NCI-H2227 treated with DMSO at 0.1 percent for 48 hours (cell line): ENCODE measurements at places on chromosomes 3 and 15.

DNA sequence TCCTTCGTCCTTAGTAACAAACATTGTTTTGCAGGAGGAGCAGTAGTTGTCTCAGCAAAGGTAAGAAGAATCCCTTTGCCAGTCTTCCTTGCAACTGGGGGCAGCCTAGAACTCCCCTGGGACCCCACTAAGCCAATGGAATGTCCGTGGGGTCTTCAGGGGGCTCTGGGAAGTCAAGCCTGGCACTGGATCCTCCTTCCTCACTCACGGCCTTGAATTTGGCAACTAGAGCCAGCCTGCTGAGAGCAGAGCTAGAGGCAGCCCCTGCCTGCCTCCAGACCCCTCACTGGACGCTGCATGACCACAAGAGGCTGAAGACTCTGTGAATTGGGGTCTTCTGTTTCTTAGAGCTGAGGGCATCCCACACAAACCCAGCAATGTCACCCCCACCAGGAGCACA lies 18.6 kb upstream of the PRR23E start:
- no peak for DNase-seq

GRCh38 chr15:37691911-37692310 lies 242.5 kb upstream of the TMCO5A start:
- no peak for DNase-seq

- DNase-seq = no peak
Measured at GRCh38 chr3:16264174-16264707, 502 bp downstream of the DPH3 start.

DNA sequence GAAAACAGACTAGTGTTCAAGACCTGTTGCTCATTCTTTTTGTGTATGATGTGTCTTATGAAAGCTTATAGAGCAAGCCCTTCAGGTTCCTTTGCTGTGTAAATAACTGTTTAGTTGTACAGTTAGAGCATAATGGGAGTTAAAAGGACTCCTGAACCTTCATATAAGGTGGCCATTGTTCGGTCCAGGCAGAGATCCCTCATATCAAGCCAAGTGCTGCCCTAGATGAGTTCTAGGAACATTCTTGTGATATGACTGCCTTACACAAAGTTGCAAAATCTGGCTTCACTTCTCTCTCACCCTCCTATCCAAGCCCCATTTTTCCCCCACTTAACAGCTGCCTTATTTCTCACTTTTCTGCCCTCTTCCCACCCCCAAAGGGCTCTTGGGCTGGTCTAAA lies 26.9 kb downstream of the GYG1 start:
- no peak for DNase-seq

GRCh38 chr3:16364963-16365362 lies 100.0 kb downstream of the OXNAD1 start:
- no peak for DNase-seq

DNA sequence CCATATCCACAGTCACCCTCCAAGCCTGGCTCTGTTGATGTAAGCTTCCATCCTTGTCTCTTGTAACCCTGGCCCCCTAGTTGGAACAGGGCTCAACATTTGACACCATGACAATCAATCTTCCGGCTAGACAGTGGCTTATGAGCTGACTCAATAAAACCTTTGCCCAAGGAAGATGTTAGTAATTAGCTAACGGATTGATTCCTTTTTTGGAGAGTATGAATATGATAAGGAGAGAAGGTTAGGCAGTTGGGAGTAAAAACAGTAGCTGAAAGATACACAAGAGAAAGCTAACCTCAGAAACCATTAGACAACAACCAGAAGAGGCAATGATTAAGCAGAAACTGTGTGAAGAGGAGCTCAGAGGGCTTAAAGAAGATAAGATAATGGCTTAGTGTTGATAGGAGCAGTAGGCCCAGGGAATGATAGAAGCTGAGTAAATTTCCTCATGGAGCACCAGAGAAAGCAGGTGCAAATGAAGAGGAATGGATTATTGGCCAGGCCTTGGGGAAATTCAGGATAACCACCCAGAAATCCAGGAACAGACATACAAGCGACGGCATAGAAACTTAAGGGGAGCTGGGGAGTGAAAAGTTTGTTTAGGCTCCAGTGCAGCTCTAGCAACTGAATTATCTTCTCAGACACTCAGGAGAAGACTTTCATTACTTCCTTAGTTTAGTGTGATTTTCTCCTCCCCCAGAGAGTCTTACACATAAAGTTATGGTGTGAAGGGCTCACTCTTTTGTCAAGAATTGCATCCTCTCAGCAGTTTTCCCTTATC lies 7.8 kb upstream of the RFX7 start:
- no peak for DNase-seq

GRCh38 chr15:45150481-45150880 lies 20.7 kb downstream of the DUOX1 start:
- DNase-seq = no peak

DNA sequence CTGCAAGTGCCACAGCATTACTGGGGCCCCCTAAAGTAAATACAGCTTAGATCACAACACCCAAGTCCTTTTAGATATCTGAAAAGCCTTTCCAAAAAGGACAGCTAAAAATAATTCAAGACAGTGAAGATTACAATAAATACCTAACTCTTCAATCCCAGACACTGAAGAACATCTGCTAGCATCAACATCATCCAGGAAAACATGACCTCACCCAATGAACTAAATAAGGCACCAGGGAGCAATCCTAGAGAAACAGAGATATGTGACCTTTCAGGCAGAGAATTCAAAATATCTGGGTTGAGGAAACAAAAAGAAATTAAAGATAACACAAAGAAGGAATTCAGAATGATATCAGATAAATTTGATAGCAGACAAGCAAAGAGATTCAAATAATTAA lies 71.7 kb upstream of the TTC14 start:
- DNase-seq = no peak

GRCh38 chr15:49382394-49382793 lies 40.6 kb upstream of the FGF7 start:
- no peak for DNase-seq

DNA sequence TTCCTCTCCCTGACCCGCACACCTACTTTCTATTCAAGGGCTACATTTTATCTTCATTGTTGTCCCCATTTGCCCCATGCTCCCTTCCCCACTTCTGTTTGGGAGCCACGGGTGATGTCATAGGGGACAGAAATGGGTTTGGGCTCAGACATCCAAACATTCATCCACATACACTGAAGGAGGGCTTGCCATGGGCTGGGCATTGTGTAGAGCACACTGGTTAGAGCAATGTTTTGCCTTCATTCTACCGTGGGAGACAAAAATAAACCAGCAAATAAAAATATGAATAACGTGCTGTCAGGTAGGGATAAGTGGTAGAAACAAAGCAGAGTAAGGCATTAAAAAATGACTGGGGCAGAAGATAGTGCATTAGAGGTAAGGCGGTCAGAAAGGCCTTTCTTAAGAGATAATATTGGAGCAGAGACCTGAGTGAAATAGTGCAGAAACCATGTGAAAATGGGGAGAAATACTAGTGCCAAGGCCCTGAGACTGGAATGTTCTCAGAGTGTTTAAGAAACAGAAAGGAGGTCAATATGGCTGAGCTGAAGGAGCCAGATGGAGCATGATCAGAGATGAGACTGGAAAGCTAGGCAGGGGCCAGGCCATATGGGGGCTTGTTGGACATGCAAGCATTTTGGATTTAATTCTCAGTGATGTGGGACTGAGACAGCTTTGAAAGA lies 40.9 kb upstream of the CLSTN2 start:
- no peak for DNase-seq

GRCh38 chr3:14360123-14360881 lies 42.1 kb upstream of the SLC6A6 start:
- no peak for DNase-seq

- DNase-seq = no peak
Measured at GRCh38 chr3:115680803-115681345, 57.6 kb downstream of the GAP43 start.

DNA sequence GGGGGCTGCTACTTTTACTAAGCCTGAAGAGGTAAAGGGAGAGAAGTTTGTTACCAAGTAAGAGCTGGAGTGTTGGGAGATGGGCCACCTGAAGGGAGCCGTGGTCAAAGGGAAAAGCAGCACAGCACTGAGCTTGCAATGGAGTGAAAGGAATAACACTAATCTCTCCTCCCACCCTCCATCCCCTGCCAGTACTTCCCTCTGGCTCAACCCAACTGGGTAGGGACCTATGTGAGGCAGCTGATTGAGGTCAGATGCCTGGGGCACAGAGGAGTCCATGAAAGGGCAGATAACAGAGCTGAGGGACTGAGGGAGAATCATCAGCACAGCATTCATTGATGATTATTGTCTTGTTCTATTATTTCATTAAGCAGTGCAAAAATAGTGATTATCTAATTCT lies 212.4 kb upstream of the TBC1D5 start:
- DNase-seq = no peak

GRCh38 chr15:89629829-89630228 lies 25.4 kb downstream of the KIF7 start:
- no peak for DNase-seq

DNA sequence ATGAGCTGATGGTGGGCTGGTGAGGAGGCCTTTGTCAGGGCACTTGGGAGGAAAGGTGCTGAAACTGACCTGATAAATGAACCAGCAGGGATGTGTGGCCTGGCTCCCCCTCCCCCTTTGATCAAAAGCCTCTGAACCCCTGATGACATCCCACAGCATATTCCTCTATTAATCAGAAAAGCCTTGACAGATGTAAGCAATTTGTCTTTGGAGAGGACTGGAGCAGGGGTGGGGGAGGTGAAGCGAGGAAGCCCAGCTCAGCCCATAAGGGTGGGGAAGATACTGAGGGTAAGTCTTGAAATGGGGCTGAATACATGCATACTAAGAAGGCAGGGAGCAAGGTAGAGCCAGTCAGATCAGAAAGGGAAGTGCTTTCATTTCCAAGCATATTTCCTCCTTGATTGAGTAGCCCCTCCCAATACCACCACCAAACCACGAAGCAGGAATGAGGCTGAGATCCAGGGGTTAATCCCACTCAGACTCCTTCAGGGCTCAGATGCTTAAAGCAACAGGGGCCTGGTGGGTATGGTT lies 34.7 kb upstream of the MRPS22 start:
- DNase-seq = no peak

- DNase-seq = no peak
Measured at GRCh38 chr15:70299931-70300869, 202.5 kb upstream of the TLE3 start.

GRCh38 chr15:75961331-75961730 lies 50.9 kb downstream of the NRG4 start:
- no peak for DNase-seq

GRCh38 chr3:158683230-158683962 lies 10.9 kb upstream of the LXN start:
- no peak for DNase-seq

DNA sequence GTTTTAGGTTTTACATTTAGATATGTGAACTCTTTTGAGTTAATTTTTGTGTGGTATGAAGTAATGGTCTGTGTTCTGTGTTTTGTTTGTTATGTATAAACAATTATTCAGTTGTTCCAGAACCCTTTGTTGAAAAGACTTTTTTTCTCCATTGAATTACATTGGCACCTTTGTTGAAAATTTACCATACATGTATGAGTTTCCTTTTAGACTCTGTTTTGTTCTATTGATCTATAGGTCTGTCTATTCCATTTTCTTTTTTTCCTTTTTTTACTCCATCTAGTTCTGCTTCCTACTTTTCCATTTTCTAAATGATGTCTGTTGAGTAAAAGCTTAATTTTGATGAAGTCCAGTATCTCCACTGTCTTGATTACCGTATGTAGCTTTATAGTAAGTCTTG lies 31.4 kb downstream of the ARIH2 start:
- DNase-seq = no peak

DNA sequence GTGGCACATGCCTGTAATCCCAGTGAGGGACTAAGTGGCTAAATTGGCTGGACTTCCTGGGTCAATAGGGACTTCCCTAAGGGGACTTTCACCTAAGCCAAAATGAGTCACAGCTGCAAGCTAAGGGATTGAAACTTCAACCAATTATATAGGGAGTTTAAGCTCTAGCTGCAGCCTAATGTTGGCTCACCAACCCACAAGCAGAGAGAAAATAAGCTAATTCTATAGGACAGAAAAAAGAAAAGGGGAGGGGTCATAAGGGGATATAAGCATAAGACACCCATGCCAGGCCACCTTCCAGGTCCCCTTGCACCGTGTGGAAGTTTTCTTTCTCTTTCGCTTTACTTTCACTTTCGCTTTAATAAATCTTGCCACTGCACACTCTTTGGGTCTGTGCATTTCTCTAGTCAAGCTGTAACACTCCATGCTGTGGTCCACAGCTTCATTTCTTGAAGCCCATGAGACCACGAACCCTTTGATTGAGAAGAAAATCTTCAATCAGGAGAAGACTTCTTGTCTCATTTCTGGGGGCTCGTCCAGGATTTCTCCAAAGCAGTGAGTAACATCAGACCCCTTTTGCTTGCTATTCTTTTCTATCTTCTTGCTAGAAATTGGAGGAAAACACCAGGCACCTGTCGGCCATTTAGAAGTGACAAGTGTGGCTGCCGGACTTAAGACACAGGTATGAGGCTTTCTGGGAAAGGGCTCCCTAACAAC lies 192.3 kb downstream of the IGSF11 start:
- no peak for DNase-seq
